Endothelial cell (in vitro differentiated cells): ENCODE measurements at places on chromosomes 5 and 9.

DNA sequence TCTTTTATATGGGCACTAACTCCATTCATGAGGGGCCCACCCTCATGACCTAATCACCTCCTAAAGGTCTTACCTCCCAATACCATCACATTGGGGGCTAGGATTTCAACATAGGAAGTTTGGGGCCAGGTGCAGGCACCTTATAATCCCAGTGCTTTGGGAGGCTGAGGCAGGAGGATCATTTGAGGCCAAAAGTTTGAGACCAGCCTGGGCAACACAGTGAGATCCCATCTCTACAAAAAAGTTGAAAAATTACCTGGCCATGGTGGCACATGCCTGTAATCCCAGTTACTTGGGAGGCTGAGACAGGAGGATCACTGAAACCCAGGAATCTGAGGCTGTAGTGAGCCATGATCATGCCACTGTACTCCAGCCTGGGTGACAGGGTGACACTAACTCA is 76.7 kb downstream of the MYO10 start:
- H3K4me3 ChIP-seq: no peak overlapping the region
- H3K27me3 ChIP-seq: peaks cover 5% of the 10 kb centered on the region
- H3K27ac ChIP-seq: no peak overlapping the region
- no peak for DNase-seq
- H3K4me1 ChIP-seq: peaks cover 50% of the 10 kb centered on the region

GRCh38 chr9:133375116-133375723 is 640 bp downstream of the SURF4 start:
- H3K4me3 ChIP-seq: peak overlapping the region; percentile 99
- H3K36me3 ChIP-seq: peaks cover 7% of the 10 kb centered on the region
- peak; percentile 36 for DNase-seq
- peak overlapping the region; percentile 97 for H3K27ac ChIP-seq
- peaks cover 13% of the 10 kb centered on the region for H3K4me1 ChIP-seq

DNA sequence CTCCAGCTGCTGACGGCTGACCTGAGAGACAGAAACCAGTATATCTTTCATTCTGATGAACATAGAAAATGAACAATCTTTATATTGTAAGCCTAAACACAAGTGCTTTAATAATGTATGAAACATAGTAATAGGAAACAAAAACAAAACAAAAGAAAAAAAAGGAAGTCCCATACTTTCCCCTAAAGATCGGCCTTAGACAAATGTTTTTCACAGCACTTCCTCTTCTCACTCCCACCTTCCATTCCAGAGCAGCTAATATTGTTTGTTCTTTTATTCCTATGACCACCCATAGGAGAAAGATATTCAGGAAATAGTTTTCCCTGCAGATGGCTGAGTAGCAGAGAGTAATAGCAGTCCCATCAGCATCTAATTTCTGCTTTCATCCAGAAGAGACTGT is 194.4 kb upstream of the SLC27A6 start:
- H3K4me1 ChIP-seq: peaks cover 31% of the 10 kb centered on the region
- no peaks in the 10 kb centered on the region for H3K36me3 ChIP-seq
- DNase-seq: no peak
- H3K4me3 ChIP-seq: no peak overlapping the region
- peak overlapping the region; percentile 79 for H3K27ac ChIP-seq

DNA sequence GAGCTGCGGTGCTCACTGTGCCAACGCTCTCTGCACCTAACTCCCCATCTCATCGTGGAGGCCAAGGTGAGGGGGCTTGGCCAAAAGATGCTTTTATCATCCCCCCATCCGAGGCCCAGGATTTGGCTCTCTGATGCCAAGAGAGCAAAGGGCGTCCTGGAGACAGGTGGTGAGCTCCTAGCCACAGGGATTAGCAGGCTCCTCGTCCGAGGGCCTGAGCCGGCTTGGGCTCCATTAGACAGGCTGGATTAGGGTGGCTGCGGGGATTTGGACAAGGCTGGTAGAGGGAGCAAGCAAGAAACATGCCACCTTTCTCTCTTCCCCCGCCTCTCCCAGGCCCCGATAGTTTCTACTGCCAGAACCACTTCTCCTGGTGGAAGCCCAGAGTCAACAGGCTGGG is 1.0 kb upstream of the GRM6 start:
- no peak overlapping the region for H3K27ac ChIP-seq
- no peak overlapping the region for H3K4me3 ChIP-seq
- DNase-seq: no peak
- H3K36me3 ChIP-seq: peaks cover 18% of the 10 kb centered on the region
- peaks cover 3% of the 10 kb centered on the region for H3K4me1 ChIP-seq

- H3K4me1 ChIP-seq: peaks cover 18% of the 10 kb centered on the region
- peak overlapping the region; percentile 36 for H3K27ac ChIP-seq
- DNase-seq: no peak
- H3K27me3 ChIP-seq: no peaks in the 10 kb centered on the region
- H3K36me3 ChIP-seq: no peaks in the 10 kb centered on the region
- H3K4me3 ChIP-seq: no peak overlapping the region
Measured at GRCh38 chr5:142221091-142221860, 103.5 kb downstream of the SPRY4 start.

DNA sequence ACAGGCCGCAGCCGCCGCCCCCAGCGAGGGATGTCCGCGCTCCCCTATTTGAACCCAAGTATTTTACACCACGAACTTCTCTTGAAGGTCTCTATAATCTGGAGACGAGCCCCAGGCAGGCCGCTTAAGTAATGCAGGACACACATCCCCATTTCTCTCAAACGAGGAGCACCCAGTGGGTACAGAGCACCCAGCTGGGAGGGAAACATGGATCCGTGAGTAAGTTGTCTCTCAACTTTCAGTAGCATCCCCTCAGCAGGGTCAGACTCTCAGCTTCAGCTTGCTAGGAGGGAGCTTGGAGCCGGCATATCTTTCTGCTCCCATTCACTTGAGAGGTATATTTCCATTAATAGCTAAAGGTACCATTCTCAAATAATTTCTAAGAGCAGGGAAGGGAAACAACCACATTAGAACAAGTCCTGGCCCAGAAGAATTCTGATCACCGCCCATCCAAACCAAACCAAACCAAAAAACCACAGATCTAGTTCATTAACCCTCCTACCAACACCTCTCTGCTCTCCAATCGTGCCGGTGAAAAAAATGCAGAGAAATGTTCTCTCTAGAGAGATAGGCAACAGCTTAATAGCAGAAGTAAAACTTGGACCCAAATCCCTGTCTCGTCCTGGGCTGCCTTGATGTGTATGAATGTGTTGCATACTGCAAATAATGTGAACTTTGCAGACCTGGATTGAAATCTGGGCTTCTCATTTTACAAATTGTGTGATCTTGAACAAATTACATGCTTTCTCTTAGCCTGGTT is 910 bp downstream of the TDRD7 start:
- no peak for DNase-seq
- H3K4me1 ChIP-seq: peaks cover 11% of the 10 kb centered on the region
- H3K27ac ChIP-seq: peak overlapping the region; percentile 25

GRCh38 chr9:89793124-89793495 is 188.3 kb downstream of the GADD45G start:
- H3K4me1 ChIP-seq: no peaks in the 10 kb centered on the region
- H3K27ac ChIP-seq: no peak overlapping the region
- no peaks in the 10 kb centered on the region for H3K27me3 ChIP-seq
- H3K36me3 ChIP-seq: no peaks in the 10 kb centered on the region

GRCh38 chr9:34451545-34451944 is 6.8 kb downstream of the FAM219A start:
- H3K27me3 ChIP-seq: peaks cover 5% of the 10 kb centered on the region
- H3K27ac ChIP-seq: peak overlapping the region; percentile 74
- peaks cover 3% of the 10 kb centered on the region for H3K36me3 ChIP-seq
- DNase-seq: no peak
- no peak overlapping the region for H3K4me3 ChIP-seq

GRCh38 chr5:146209714-146210113 is 6.3 kb downstream of the RBM27 start:
- H3K27me3 ChIP-seq: no peaks in the 10 kb centered on the region
- H3K4me3 ChIP-seq: no peak overlapping the region
- no peaks in the 10 kb centered on the region for H3K36me3 ChIP-seq
- DNase-seq: no peak
- H3K4me1 ChIP-seq: no peaks in the 10 kb centered on the region

DNA sequence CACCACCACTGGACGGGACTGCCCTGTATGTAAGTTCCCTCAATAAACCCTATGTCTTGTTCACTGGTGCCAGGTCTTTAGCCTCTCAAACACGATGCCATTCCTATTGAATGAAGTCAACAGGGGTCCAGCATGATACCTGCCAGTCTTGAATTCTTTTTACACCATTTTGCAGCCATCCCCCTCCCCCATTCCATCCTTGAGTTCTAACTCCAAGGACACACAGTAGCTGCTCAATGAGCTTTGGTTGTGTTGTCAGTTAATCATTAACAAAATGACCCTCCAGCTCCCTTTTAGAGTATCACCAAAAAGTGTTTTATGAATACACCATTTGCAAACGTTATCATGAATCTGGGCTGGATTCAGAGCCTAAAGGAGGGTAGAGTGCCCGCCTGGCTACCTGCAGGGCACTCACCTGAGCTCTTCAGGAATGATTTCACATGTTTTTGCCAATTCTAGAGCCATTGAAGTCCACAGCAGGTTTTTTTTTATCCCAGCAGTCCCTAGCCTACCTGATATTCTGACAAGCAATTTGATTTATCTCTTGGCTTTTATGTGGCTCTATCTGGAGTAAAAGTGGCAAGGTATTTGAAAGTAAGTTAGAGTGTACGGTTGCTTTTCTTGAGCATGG is 271.8 kb downstream of the SMARCA2 start:
- no peaks in the 10 kb centered on the region for H3K27me3 ChIP-seq
- no peaks in the 10 kb centered on the region for H3K4me1 ChIP-seq
- H3K4me3 ChIP-seq: no peak overlapping the region

- no peak overlapping the region for H3K27ac ChIP-seq
- H3K4me3 ChIP-seq: no peak overlapping the region
- no peaks in the 10 kb centered on the region for H3K4me1 ChIP-seq
- H3K36me3 ChIP-seq: no peaks in the 10 kb centered on the region
- no peak for DNase-seq
- no peaks in the 10 kb centered on the region for H3K27me3 ChIP-seq
Measured at GRCh38 chr9:38700695-38701094, 19.2 kb downstream of the FAM240B start.
